ENCODE measurements at places on chromosomes 16 and 17.

DNA sequence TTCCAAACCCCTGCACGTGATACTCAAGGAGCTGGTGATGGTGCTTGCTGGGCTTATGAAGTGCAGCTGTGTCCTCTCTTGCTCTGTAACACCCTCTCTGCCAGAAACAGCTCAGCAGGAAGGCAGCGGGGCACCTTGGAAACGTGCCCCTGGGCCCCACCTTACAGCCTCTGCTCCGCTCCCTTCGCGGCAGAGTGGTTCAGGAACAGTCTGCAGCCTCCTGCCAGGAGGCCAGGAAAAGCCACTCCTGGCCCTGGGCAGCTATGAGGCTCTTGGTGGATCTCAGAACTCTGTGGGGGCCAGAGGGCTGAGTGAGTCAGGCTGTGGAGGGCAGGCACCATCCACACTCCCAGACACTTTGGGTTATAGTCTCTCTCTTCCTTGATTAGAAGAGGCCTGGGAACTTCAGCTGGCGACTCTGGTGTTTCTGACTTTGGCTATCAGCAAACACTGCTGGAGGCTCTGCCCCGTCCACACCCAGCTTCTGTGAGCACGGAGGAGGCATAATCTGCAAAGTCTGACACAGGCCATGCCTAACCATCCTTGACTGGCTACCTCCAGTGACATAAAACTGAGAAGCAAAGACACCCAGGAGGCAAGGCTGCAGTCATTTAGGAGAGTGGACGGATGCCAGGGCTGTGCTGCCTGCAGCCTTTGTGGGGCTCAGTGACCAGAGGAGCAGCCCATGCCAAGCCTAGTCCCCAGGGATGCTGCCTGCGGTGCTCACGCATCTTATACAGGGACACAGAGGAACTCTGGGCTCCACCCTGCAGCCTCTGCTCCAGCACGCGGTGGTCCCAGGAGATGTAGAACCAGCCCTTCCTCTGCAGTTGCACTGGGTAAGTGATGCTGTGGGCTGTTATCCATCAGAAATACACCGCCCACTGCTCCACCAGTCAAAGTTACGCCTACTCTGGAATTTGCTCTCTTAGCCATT is 65.3 kb downstream of the METRNL start:
- no peak for DNase-seq
- peak overlapping the region; percentile 45 for H3K27ac ChIP-seq
- H3K4me3 ChIP-seq, result peak overlapping the region; percentile 55
- no peaks in the 10 kb centered on the region for H3K27me3 ChIP-seq
- H3K4me1 ChIP-seq, result peaks cover 18% of the 10 kb centered on the region
- H3K36me3 ChIP-seq, result no peaks in the 10 kb centered on the region

- DNase-seq, result no peak
- no peaks in the 10 kb centered on the region for H3K4me1 ChIP-seq
- H3K27me3 ChIP-seq, result no peaks in the 10 kb centered on the region
- H3K4me3 ChIP-seq, result no peak overlapping the region
Observed at GRCh38 chr17:53896047-53896446, 73.3 kb downstream of the KIF2B start.

- H3K4me3 ChIP-seq, result no peak overlapping the region
- H3K4me1 ChIP-seq, result no peaks in the 10 kb centered on the region
- H3K27me3 ChIP-seq, result no peaks in the 10 kb centered on the region
- H3K36me3 ChIP-seq, result peaks cover 12% of the 10 kb centered on the region
- DNase-seq, result no peak
- no peak overlapping the region for H3K27ac ChIP-seq
Observed at GRCh38 chr17:31291820-31292219, 5.2 kb downstream of the OMG start.

DNA sequence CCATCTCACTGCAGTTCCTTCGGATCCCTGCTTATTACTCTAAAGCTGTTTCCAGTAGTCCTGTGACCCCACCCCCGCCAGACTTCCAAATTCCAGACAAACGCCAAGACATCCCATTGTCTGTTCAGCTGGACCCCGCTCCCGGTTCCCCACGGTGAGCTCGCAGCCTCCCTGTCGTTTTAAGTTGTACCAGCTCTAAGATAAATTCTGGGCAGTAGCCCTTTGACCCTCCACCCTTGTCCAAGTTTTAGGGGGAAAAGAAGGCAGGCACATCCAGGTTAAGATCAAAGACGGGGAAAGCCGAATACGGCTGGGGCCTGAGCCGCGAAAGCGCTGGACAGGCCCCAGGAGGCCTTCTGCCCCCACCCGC is 589 bp downstream of the ARL6IP1 start:
- H3K27me3 ChIP-seq, result no peaks in the 10 kb centered on the region
- H3K4me3 ChIP-seq, result peak overlapping the region; percentile 80
- DNase-seq, result peak; percentile 44
- peaks cover 7% of the 10 kb centered on the region for H3K4me1 ChIP-seq
- H3K27ac ChIP-seq, result peak overlapping the region; percentile 63

DNA sequence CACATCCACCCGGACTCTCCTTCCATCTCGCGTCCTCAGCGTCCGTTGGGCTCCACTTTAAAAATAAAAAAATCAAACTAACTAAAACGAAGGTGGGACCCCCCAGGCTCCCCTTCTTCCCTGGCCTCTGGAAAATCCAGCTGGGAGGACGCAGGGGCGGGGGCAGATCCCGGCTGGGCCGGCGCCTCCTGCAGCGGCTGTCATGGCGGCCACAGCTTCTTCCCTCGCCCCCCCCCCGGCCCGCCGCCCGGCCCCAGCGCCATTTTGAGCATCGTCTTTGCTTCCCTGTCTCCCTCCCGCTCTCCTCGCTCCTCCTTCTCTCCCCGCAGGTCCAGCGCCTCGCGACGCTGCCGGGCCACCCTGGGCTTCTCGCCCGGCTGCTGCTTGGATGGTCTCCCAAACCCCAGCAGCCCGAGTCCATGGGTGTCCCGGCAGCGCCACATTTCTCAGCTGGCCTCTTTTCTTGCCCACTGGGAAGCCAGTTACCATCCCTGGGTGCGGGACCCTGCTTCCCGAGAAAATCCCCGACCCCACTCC is 3.3 kb downstream of the HOXB2 start:
- H3K4me1 ChIP-seq, result peaks cover 16% of the 10 kb centered on the region
- H3K27ac ChIP-seq, result peak overlapping the region; percentile 99
- H3K36me3 ChIP-seq, result peaks cover 17% of the 10 kb centered on the region
- H3K27me3 ChIP-seq, result no peaks in the 10 kb centered on the region
- peak; percentile 80 for DNase-seq

GRCh38 chr16:22424161-22424937 is 49.9 kb upstream of the CDR2 start:
- H3K27me3 ChIP-seq, result no peaks in the 10 kb centered on the region
- H3K27ac ChIP-seq, result no peak overlapping the region
- peaks cover 7% of the 10 kb centered on the region for H3K4me1 ChIP-seq
- peaks cover 61% of the 10 kb centered on the region for H3K36me3 ChIP-seq

DNA sequence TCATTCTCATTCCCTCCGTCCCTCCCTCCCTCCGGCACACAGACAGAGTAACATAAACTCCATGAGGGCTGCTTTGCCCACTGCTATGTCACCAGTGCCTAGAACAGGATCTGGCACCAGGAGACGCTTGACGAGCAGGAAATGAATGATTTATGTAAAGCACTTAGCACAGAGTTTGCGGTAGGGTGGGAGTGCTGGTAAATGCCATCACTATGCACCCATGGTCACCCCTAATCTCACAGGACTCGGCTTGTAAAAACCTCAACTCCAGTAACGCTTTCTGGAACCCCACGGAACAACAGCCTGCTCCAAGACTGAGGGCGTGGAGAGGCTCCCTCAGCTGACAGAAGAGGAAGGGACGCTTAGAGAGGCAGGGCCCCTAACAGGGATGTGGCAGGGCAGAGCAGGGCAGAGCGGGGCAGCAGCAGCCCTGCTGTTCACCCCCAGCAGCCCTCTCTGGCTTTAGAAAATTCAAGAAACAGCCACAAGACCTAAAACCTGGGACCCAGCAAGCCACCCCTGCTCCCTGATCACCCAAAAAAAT is 156.9 kb downstream of the C16orf78 start:
- peak; percentile 1 for DNase-seq
- no peak overlapping the region for H3K27ac ChIP-seq
- peaks cover 2% of the 10 kb centered on the region for H3K4me1 ChIP-seq
- no peaks in the 10 kb centered on the region for H3K36me3 ChIP-seq

DNA sequence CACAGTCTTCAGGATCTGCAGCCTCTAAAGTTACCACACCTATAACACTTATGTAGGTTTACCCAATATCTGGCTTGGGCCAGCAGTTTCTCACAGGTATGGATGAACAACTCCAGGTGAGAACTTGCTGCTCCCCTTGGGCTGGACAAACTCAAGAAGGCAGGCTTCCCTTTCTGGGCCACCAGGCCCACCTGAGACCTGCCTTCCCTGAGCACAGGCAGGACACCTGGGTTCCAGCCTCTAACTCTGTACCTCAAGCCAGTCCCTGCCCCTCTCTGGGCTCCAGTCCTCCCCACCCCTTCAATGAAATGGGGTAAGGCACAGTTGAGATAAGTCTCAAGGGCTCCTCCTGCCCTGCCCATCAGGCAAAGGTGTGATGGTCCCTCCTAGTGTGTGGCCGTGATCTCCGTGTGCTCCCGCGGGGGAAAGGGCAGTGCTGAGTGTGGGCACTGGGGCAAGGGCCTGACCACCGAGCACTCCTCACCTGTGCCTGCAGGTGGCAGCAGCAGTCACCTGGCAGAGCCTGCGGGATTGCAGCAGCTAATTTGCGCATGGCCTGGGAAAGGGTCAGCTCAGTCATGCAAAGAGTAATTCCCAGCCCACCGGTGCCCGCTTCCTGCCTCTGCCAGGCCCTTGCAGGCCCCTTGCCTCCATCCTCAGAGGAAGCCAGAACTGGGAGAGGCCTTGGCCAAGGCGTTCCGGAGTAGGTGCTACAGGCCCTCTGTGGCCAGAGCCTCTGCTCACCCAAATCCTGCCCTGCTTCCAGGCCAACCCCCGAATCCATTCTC is 28.2 kb upstream of the ADGRG1 start:
- DNase-seq, result peak; percentile 23
- H3K4me1 ChIP-seq, result peaks cover 7% of the 10 kb centered on the region
- H3K36me3 ChIP-seq, result no peaks in the 10 kb centered on the region
- H3K27me3 ChIP-seq, result peaks cover 31% of the 10 kb centered on the region
- no peak overlapping the region for H3K4me3 ChIP-seq

GRCh38 chr17:80501741-80502577 is 25.6 kb upstream of the NPTX1 start:
- peaks cover 28% of the 10 kb centered on the region for H3K27me3 ChIP-seq
- H3K4me3 ChIP-seq, result no peak overlapping the region
- H3K27ac ChIP-seq, result no peak overlapping the region

DNA sequence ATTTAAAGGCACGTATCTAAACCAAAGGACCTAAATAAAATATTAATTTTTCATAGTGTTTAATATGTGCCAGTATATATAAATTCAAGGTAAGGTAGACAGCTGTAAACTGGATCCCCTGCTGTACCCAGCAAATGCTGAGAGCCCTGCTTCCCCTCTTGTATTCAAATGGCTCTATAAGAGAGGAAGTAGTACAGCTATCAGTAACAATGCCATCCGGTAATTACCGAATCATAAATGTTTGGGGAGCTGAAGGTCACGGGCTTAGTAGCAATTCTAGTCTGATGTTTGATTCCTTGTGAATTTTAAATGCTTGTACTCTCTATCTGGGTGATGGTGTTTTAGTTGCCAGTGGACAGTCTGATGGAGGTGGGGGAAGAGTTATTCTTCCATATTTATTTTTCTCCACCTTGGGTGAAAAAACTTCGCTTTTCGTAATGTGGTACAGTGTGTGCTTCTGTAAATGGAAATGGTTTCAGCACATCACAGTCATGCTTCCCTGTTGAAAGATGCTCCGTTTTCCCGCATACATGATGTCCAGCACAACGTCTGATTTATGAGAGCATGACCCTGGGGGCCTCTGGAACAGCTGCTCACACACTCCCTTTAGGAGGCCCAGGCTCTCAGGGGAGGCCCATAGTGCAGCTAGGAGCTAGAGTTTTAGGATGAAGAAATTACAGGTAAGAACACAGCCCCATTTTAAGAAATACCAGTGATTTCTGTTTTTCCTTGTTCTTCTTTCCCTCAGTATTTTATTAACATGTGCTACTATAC is 423.9 kb downstream of the WWOX start:
- DNase-seq, result peak; percentile 35
- H3K27ac ChIP-seq, result no peak overlapping the region
- H3K4me1 ChIP-seq, result peaks cover 4% of the 10 kb centered on the region
- no peak overlapping the region for H3K4me3 ChIP-seq

DNA sequence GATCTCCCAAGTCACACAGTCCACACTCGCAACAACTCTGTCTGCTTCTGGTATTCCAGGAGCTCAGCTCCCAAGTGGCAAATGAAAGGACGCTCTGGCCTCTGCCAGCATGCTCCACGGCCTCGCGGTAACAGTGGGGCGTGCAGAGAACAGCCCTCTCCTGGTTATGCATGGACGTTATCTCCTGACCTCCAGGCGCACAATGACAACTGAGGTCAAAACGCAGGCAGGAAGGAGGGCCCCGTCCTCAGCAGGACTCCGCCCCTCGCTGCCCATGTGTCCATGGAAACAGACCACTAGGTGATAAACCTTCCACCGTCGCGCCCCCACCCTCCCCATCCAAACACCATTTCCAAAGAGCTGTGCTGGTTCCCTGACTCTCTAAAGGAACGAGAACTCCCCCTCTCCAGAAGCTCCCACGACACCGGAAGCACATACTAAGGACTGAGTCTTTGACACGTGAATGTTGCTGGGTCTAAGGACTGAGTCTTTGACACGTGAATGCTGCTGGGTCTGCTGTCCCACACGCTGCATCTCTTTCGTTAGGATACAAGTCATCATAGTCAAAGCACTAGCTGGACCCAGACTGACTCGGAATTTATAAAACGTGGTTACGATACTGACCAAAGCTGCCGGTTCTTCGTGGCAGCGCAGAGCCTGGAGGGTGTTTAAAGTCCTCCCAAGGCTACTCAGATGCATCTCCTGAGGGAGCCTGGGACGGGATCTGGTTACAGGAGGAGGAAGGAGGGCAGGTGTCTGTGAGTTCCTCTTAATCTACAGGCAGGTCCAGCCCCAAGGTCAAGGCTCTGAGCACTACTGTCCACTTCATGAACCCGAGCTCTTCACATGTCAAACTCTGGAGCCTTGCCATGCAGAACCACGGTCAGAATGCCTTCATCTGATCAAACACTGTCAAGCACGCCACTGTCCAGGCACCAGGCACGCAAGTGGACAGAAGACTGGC is 43.9 kb downstream of the KLHDC4 start:
- peaks cover 44% of the 10 kb centered on the region for H3K36me3 ChIP-seq
- H3K4me3 ChIP-seq, result no peak overlapping the region
- no peaks in the 10 kb centered on the region for H3K27me3 ChIP-seq
- DNase-seq, result no peak

DNA sequence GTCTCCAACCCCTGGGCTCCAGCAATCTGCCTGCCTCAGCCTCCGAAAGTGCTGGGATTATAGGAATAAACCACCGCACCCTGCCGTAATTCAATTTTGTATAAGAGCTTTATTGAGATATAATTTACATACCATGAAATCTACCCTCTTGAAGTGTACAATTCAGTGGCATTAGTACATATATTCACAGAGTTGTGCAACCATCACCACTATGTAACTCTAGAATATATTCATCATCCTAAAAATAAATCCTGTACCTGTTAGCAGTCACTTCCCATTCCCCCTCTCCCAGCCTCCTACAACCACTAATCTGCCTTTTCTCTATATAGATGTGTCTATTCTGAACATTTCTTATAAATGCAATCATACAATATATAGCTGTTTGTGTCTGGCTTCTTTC is 26.1 kb downstream of the TOM1L2 start:
- H3K27ac ChIP-seq, result no peak overlapping the region
- DNase-seq, result no peak
- H3K36me3 ChIP-seq, result no peaks in the 10 kb centered on the region
- H3K4me1 ChIP-seq, result peaks cover 16% of the 10 kb centered on the region
- no peak overlapping the region for H3K4me3 ChIP-seq

All from mesenchymal stem cell (in vitro differentiated cells and primary cell).